ENCODE measurements at places on chromosomes 3 and 15.

DNA sequence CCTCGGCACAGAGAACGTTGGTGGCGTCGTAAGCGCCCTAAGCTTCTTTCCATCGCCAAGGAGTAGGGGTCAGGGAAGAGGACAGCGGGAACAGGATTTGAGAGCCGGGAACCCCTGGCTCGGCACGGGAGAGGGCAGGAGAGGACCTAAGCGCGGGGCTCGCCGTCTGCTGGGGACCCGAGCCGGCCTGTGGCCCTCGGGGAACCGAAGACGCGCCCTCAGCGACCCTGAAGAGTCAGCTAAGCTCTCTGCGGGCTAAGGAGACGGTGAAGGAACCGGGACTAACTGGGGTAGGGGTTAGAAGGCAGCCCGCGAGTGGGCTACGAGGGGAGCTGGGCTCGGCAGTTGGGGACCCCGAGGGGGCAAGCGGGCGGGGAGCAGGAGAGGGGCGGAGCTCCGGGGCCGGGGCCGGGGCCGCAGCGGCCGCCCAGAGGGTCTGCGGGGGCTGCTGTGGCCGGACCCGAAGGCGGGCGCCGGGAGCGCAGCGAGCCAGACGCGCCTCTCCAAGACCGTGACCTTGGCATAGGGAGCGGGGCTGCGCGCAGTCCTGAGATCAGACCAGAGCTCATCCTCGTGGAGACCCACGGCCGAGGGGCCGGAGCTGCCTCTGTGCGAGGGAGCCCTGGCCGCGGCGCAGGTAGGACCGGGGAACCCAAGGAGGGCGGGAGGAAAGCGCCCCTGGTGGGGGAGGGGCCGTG, 574 bp downstream of the CASR start:
- no peak for ATAC-seq

- ATAC-seq, result no peak
Observed at GRCh38 chr15:75200765-75201615, 692 bp upstream of the C15orf39 start.

DNA sequence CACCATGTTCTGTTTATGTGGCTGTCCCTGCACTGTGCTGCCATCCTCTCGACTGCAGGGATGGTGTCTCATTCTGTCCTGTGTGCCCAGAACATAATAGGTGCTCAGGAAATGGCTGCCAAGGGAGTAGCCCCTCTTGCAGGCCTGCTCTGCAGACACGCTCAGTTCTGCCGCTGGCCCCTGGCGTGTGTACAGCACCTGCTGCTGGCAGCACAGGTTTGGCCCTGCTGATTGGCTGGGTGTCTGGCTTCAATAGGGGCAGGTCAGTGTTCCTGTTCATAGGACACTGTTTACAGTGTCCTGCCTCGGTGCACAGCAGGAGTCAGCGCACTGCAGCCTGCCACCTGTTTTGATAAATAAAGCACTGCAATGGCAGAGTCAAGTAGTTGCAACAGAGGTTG, 146.9 kb downstream of the DNAJB8 start:
- no peak for ATAC-seq

DNA sequence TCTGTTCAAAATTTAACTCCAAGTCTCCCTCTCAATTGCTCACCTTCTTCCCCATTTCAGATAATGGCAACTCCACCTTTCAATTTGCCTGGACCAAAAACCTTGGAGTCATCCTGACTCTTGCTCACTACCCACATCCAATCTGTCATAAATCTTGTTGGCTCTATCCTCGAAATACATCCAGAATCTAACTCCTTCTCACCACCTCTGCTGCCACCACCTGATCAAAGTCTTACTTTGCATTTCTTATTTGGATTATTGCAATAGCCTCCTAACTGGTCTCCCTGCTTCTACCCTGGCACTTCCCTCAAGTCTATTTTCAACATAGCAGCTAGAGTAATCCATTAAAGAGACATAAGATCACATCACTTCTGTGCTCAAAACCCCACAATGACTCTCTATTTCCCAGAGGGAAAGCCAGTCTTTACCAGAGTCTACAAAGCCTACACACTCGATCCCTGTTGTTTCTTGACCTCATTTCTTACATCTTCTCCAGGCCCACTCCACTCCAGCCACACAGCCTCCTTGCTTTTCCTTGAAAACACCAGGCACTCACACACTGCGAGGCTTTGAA, 86.6 kb downstream of the GPR156 start:
- peak; percentile 83 for ATAC-seq

- no peak for ATAC-seq
Observed at GRCh38 chr3:58566398-58567250, 10.6 kb downstream of the FAM107A start.

GRCh38 chr3:72342450-72342849, 505.8 kb downstream of the SHQ1 start:
- ATAC-seq, result no peak

- peak; percentile 58 for ATAC-seq
Observed at GRCh38 chr3:125313060-125313635, 62.0 kb downstream of the ZNF148 start.

DNA sequence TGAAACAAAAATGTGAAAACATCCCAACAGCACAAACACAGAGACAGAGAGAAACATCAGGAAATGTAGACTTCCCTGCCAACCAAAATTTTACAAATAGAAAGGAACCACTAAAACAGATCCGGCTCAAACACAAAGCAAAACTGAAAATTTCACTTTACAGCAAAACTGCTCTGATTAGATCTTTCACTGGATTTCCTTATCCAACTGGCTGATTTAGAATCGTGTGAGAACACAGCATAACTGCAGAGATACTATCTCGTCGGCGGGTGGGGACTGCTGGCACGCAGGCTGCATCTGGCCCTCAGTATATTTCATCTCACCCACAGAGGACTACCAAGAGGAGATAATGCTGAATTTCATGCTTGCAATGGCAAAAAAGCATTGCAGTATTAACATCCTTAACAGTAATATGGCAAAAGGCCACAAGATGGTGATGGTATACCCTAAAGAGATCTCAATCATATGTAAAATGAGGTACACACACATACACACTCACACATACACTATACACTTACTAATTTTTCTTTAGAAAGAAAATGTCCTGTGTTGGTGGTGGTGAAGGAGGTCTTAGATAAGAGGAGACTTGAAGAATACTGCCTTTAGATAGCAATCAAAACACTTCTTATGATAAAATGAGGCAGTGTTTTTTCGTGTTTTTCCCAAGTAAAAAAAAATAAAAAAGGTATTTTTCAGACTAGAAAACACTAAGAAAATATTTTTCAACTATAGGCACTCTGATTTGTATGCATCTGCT, 10.6 kb upstream of the LEO1 start:
- peak; percentile 95 for ATAC-seq

DNA sequence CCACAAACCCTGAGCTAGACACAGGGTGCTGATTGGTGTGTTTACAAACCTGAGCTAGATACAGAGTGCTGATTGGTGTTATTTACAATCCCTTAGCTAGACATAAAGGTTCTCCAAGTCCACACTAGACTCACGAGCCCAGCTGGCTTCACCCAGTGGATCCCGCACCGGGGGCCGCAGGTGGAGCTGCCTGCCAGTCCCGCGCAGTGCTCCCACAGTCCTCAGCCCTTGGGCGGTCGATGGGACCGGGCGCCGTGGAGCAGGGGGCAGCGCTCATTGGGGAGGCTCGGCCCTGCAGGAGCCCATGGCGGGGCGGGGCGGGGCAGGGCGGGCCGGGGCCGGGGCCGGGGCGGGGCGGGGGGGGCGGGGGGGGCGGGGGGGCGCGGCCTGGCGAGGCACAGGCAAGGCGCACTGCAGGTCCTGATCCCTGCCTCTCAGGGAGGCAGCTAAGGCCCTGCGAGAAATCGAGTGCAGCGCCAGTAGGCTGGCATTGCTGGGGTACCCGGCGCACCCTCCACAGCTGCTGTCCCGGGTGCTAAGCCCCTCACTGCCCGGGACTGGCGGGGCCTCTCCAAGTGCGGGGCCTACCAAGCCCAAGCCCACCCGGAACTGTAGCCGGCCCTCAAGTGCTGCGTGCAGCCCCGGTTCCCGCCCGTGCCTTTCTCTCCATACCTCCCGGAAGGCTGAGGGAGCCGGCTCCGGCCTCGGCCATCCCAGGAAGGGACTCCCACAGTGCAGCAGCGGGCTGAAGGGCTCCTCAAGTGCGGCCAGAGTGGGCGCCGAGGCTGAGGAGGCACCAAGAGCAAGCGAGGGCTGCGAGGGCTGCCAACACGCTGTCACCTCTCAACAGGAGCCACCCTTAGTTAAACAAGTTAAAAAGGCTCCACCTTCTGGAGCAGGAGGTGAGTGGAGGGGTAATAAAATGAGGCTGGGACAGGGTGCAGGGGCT, 9.8 kb upstream of the TMEM40 start:
- no peak for ATAC-seq

DNA sequence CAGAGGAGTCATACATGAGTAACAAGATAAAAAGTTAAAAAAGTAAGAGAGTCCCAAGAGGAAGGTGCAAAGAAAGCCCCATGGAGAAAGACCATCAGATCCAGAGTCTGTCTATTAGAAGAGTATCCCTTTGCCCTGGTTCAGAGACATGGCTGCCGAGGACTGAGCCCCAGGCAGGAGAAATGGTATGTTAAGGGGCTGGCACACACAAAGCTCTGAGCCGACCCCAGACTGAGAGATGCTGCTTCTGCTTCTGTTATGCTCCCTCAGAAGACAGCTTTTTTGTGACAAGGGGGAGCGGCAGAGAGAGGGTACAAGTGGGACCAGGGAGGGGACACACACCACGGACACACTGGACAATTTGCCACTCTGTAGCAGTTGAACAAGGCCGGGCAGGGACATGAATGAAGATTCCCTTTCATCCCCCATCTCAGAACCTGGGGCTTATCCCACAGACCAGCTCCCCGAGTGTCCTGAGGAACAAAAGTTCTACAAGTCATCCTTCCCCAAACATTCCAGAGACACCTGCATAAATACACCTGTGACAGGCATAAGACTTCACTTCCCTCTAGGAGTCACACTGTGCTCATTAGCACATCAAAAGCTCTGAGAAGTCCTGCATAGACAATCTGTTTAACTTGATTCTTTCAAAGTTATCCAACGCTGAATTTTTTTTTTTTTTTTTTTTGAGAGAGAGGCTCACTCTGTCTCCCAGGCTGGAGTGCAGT, 161.6 kb upstream of the WNT5A start:
- ATAC-seq, result no peak

DNA sequence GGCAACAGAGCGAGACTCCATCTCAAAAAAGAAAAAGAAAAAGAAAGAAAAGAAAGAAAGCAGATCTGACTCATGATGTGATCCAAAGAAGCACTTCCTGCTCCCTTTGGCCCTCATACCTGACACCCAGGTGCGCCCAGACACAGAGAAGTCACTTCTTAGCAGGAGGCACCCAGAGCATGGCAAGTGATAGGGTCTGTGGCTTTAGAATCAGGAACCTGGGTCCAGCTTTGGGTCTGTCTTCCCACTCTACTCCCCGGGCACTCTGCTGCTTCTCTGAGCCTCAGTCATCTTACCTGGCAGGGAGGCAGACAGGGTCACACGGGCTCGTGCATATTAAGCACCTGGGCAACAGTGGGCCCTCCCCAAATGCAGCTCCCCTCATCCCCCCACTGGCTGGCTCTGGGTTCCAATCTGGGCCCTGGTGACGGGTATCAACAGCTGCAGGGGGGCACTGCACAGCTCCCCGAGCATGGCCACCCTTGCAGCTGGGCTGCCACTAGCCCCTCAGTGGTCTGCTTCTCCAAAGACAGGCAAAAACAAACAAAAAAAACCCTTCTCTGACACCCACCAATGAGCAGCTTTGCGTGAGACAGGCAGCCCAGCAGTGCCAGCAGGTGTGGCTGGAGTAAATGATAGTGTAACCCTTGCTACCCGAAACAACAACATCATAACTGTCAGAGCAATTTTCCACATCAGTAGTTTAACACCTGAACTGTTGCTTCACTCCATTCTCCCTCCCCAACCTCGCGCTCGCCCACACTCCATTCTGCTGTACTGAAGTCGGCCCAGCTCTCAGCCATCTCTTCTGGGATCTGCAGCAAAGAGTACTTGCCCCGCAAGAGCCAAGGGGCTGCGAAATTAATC, 99.8 kb downstream of the MEGF11 start:
- ATAC-seq, result no peak

- ATAC-seq, result no peak
Observed at GRCh38 chr15:70767667-70768066, 4.3 kb upstream of the UACA start.

GRCh38 chr15:88680241-88681001, 41.6 kb downstream of the ISG20 start:
- no peak for ATAC-seq

- peak; percentile 66 for ATAC-seq
Observed at GRCh38 chr15:65101411-65101890, 13.5 kb downstream of the UBAP1L start.

GRCh38 chr15:62853114-62853840, 189.3 kb upstream of the TPM1 start:
- no peak for ATAC-seq

- no peak for ATAC-seq
Observed at GRCh38 chr3:134998855-134999254, 203.8 kb downstream of the EPHB1 start.

DNA sequence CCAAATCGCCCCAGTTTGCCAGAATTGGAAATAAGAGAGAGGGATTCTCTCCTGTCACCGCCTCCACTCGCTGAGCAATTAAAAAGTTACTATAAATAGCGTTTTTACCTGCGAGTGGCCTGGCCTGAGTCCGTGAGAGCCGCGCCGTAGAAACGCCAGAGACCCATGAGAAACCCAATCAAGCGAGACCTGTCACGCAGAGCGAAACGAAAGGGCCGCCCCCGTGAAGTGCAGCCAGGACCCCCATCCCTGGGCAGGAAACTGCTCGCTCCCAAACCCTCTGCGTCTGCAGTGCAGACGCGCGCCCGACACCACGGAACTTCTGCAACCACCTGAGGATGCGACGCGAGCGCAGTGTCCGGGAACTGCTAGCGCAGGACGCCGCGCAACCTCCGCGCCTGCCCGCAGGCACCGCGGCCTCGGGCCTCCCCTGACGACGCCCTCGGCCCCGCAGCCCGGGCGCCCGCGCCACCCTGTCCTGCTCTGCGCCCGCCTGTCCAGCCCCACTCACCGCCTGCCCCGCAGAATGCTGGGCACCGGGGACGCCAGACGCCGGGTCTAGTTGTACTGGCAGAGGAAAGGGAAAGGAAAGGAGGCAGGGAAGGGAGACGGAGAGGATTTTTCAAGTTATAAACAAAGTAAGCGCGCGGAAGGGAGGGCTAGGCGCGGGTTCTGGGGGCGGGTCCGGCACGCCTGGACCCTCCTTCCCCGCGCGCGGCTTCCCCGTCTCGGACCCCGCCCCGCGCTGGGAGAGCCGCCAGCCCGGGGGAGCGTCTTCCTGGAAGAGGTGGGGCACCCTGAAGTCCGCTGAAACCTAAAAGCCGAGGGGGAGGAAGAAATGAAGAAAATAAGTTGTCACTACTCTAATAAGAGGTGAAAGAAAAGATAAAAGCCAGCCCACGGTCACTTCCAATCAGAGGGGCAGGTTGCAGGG, at the start of gene PLSCR4:
Gene PLSCR4, minus strand, starts transcription at position 657 of the 934 bp plus-strand sequence. CDS start 29,034 bp downstream, outside the sequence.
- peak; percentile 83 for ATAC-seq

Data from SK-N-SH treated with all-trans-retinoic acid at 6 μM for 48 hours (cell line).